ENCODE measurements at places on chromosomes 1 and 21.

- peaks cover 4% of the 10 kb centered on the region for H3K27me3 ChIP-seq
- no peak overlapping the region for H3K27ac ChIP-seq
- H3K36me3 ChIP-seq = no peaks in the 10 kb centered on the region
- H3K4me1 ChIP-seq = no peaks in the 10 kb centered on the region
Measured at GRCh38 chr21:31347435-31348032, 3.5 kb upstream of the TIAM1 start.

- H3K27ac ChIP-seq = no peak overlapping the region
- peak; percentile 25 for DNase-seq
- peaks cover 1% of the 10 kb centered on the region for H3K36me3 ChIP-seq
- H3K4me3 ChIP-seq = no peak overlapping the region
- H3K4me1 ChIP-seq = peaks cover 22% of the 10 kb centered on the region
Measured at GRCh38 chr1:19894218-19894617, 12.0 kb downstream of the OTUD3 start.

- no peaks in the 10 kb centered on the region for H3K27me3 ChIP-seq
- H3K4me3 ChIP-seq = no peak overlapping the region
- no peak for DNase-seq
Measured at GRCh38 chr1:41789661-41790330, 128.9 kb downstream of the HIVEP3 start.

DNA sequence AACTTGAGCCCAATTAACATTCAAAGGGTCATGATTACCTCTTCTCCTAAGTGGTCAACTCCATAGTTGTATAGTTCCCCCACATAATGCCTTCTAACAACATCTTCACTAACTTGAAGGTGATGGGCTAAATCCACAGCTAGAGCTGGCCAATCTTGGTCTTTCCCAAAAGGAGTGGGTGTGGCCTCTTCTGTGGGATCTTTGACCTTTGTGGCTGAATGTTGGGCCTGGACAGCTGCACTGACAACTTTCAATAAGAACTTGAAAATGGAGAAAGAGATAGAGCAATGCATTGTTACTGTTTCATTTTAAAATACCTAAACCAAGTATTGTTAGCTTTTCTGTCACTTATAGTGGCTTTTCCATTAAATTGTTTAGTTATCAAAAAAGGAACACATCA is 59.2 kb downstream of the IARS2 start:
- no peak overlapping the region for H3K4me3 ChIP-seq
- peaks cover 3% of the 10 kb centered on the region for H3K4me1 ChIP-seq
- no peak for DNase-seq
- H3K27me3 ChIP-seq = no peaks in the 10 kb centered on the region
- H3K27ac ChIP-seq = no peak overlapping the region

DNA sequence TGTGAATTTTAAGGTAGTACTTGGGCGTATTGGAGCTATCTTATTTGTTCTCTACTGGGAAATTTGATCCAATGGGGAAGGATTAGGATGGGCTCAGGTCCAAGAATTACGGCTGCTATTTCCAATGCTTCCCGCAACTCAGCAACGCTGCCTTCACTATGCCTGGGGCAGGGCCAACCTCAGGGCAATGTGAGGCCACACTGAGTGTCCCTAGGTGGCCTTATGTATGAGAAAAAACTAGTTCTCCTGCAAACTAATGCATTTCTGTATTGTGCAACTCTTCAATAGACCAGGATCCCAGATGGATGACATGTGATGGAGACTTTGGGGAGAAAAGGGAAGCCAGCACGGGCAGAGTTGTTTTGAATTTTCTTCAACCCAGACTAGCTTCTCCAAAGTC is 168.1 kb downstream of the DUSP10 start:
- H3K4me1 ChIP-seq = no peaks in the 10 kb centered on the region
- no peaks in the 10 kb centered on the region for H3K36me3 ChIP-seq
- H3K27me3 ChIP-seq = no peaks in the 10 kb centered on the region
- H3K4me3 ChIP-seq = no peak overlapping the region
- H3K27ac ChIP-seq = no peak overlapping the region
- DNase-seq = no peak

DNA sequence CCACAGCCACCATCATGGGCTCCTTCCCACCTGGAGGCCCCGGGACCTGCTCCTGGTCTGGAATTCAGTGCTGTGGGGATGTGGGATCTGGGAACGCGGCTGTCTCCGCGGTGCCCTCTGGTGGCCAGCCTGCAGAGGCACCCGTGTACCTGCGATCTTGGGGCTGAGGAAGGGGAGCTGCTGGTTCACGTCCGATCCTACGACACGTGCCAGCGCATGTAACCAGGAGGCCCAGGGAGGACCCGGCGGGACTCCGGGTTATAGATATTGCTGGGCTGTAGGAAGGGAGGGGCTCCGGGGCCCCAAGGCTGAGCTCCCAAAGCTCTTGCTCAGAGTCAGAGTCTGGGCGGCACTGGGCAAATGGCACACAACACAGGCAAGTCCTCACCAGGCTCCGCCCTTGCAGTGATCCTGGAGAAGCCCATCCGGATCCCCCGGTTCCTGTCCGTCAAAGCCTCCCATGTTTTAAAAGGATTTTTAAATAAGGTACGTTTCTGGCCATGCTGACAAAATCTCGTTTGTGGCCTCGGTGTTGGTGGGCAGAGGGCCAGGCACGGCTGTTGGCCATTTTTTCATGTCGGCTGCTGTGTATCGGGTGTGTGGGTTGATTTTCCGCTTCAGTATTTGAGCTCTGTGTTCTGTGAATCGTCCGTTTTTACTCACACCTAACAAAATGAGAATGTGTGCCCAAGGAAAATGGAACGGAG is 20.1 kb downstream of the FAAP20 start:
- no peaks in the 10 kb centered on the region for H3K4me1 ChIP-seq
- no peaks in the 10 kb centered on the region for H3K27me3 ChIP-seq
- DNase-seq = peak; percentile 54
- no peak overlapping the region for H3K27ac ChIP-seq
- no peak overlapping the region for H3K4me3 ChIP-seq
- H3K36me3 ChIP-seq = no peaks in the 10 kb centered on the region

- DNase-seq = no peak
- no peaks in the 10 kb centered on the region for H3K36me3 ChIP-seq
- no peaks in the 10 kb centered on the region for H3K4me1 ChIP-seq
- no peak overlapping the region for H3K27ac ChIP-seq
Measured at GRCh38 chr1:243433737-243434370, 178.0 kb downstream of the SDCCAG8 start.

GRCh38 chr1:175820456-175821025 is 77.1 kb upstream of the TNR start:
- DNase-seq = no peak
- no peaks in the 10 kb centered on the region for H3K27me3 ChIP-seq
- no peaks in the 10 kb centered on the region for H3K36me3 ChIP-seq
- H3K27ac ChIP-seq = no peak overlapping the region
- no peak overlapping the region for H3K4me3 ChIP-seq

DNA sequence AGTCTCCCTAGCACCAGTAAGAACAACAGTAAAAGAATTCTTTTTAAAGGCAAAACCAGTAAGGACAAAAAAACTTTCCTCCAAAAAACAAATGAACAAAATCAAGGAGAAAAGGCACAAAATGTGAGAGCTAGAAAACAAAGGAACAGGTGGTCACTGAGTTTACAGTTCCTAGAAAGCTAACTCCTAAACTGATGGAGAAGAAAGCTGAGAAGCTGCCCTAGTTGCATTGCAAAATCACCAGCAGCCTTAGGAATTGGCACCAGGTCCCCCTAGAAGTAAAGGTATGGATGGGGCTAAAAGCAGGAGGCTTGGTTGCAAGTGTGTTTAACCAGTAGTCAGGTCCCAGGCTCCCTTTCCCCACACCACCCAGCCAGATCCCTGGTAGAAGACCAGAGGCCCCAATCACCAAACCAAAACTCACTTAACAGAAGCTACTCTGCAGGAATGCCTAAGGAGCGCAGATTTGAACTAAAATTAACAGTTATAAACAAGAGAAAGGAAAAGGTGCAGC is 47.6 kb downstream of the RAB3GAP2 start:
- DNase-seq = no peak
- no peak overlapping the region for H3K4me3 ChIP-seq
- no peaks in the 10 kb centered on the region for H3K4me1 ChIP-seq
- H3K36me3 ChIP-seq = peaks cover 3% of the 10 kb centered on the region
- no peaks in the 10 kb centered on the region for H3K27me3 ChIP-seq

DNA sequence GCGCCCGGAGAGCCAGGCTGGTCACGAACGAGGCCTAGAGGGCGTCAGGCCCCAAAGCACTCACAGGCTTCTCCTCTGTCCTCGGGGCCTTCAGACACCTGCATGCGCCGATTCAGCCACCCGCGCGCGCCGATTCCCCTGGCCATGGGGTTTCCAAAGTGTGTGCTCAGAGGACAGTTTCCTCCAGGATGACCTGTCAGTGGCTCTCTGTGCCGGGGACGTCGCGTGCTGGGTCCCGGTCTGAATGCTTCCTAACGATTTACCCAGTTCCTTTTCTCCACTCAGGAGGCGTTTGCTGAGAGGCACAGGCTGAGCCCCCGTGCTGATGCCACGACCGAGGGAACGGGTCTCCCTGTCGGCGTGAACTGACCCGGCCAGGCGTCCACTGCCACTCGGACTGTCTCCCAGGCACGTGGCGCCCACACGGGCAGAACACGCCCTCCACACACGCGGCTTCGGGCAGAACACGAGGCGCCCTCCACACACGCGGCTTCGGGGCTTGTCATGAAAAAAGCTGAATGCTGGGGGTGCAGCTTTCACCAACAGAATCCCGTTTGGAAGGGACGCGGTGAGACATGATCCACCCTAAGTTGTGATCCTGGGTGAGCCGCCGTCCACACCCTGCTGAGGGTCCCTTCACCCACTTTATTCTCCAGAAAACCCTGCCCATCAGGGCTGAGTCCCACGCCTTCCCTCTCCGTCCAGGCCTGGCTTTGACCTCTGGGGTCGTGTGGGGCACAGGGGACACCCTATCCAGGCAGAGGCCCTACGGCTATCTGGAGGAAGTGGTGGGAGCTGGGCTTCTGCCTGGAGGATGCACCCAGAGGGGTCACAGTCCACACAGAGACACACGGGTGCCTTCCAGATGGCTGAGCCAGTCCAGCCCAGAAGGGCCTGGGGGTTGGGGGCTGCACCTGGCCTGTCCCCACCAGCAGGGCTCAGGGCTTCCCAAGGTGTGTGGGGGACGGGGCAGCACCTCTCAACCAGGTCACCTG is 56.1 kb downstream of the COL6A1 start:
- no peaks in the 10 kb centered on the region for H3K27me3 ChIP-seq
- H3K36me3 ChIP-seq = no peaks in the 10 kb centered on the region
- H3K4me1 ChIP-seq = peaks cover 8% of the 10 kb centered on the region
- DNase-seq = no peak

Measured in endothelial cell of umbilical vein (primary cell).